Stimulated activated CD8-positive, alpha-beta memory T cell treated with anti-CD3 and anti-CD28 coated beads, Interleukin-4, amount 100 ng/mL, for 1 hour (primary cell): ENCODE measurements at places on chromosomes 1 and 21.

DNA sequence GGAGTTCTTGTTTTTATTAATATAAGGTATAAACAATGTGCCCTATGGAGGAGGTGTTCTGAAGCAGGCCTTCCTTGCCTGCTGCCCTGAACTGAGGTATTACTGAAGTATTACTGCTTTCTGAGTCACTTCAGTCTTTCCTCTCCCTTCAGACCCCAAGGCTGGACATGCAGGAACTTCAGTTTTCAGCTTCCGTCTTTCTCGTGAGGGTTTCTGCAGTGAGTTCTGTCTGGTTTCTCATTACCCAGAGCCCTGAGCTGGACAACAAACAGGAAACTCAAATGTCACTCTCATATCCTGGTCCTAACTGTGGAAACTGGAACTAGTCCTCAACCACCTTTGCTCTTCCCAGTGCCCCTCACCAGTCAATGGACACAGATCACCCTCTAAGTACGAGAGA lies 46.8 kb downstream of the ELAVL4 start:
- DNase-seq: no peak

GRCh38 chr1:186722711-186723309 lies 42.6 kb upstream of the PTGS2 start:
- DNase-seq: no peak

- DNase-seq: no peak
Observed at GRCh38 chr1:43872280-43872679, 61.3 kb upstream of the ARTN start.

DNA sequence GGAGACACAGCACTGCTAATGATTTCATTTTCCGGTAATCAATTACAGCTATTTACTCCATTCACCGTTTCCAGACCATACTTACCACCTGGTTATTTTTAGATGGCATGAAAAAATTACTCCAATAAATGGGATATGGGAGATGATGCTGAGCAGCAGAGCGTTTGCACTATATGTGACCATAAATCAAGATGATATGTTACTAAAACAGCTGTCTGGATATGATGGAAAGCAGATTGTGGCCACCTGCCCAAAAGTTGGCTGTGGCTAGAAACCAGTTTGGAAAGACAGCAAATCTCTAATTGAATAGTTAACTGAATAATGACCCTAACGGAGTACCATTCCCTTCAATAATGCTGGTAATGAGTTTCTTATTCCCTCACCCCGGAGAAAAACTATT lies 22.5 kb upstream of the KCTD3 start:
- no peak for DNase-seq

DNA sequence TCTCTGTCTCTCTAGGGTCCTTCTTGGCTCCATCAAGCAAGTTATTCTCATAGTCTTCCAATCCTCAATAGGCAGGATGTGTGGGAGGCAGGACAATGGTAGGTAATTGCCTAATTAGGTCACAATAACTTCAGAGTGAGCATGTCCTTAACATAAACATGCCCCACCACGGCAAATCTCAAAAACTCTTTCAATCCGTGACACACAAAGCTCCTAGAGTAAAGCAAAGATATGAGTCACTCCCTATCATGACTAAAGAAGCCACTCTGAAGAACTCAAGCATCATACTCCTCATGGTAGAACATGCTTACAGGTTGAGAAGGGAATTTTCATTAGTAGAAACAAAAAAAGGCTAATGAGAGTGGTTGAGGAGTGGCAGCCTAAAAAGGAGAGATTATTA lies 4.9 kb downstream of the HAO2 start:
- DNase-seq: no peak

DNA sequence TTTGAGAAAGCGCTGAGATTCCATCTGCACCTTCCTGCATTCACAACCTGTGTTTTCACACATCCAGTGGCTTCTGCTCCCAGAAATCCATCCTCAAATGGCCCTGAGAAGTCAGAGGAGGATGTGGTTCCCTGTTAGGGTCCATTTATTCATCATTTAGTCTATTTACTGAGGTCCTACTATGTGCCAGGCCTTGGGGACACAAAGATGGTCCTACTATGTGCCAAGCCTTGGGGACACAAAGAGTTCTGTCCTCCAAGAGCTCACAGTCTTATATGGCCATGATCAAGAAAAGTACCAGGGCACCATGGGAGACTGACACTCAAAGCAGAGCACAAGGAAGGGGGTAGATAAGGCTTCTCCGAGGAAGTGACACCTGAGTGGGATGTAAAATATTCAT lies 147.1 kb upstream of the ATP1B1 start:
- DNase-seq: no peak

DNA sequence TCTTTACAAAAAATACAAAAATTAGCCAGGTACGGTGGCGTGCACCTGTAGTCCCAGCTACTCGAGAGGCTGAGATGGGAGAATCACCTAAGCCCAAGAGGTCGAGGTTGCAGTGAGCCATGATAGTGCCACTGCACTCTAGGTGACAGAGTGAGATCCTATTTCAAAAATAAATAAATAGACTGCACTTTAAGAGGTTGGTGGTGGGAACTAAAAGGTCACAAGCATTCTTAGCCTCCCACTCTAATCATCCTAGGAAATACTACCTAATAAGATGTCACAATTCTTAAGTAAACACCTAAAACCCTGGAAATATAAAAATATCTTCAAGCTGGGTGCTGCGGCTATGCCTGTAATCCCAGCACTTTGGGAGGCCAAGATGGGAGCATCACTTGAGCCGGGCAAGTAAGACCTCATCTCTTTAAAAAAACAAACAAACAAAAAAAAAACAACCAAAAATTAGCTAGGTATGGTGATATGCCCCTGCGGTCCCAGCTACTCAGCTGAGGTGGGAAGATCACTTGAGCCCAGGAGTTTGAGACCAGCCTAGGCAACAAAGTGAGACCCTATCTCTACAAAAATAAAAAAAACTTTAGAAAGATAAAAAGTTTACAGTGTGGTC lies 4.1 kb downstream of the DCAF8 start:
- no peak for DNase-seq

DNA sequence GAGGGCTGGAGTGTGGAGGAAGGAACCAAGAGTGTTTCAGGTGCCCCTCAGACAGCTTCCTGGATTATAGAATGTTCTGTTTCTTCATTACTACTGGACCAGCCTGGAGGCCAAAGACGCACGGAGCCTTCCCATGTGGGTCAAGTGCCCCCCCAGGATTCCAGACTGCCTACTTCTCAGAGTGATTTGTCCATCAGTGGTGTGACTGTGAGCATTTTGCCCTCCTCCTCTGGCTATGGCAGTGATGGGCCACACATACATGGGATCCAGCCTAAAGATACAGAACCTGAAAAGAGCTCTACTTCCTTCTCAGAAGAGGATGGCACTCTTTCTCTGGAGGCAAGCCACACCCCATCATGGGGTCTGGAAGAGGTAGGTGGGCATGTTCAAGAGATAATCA lies 64.9 kb downstream of the MACF1 start:
- no peak for DNase-seq

- DNase-seq: no peak
Observed at GRCh38 chr1:162191396-162192305, 122.2 kb downstream of the NOS1AP start.

- no peak for DNase-seq
Observed at GRCh38 chr1:230109895-230110667, 43.0 kb downstream of the GALNT2 start.

DNA sequence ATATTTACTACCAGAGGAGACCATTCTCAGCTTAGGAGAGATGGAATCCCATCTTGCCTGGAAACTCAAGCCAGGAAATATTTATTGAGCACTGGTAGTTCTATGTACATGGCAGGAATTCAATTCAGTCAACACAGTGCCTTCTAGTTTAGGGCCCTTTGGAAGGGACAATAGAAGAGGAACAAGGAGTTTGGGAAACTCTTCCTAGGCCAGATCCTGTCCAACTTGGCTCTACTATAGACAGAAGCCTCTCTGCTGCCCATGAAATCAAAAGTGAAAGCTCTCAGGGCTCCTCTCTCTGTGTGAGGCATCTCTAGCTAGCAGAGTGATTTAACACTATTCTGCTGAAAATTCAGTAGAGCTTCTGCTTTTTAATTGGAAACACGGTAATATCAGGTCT lies 244.6 kb upstream of the MAP1LC3C start:
- no peak for DNase-seq

DNA sequence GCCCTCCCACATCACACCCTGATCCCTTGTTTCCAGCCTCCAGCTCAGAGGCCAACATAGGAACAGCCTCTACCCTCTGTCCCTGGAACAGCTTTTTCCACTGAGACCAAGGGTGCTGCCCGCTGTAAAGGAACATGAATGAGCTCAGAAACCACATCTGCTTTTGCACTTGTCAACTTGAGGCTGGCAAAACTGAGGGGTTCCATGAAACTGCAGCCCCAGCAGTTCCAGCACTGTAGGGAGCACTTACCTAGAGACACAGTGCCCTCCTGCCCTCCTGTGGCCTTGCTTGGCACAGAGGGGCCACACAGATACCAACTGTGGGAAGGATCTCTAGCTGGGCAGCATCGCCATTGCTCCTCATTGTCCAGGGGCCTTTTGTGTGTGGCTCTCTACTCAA lies 51.7 kb downstream of the ITPKB start:
- no peak for DNase-seq

- DNase-seq: no peak
Observed at GRCh38 chr21:25425156-25425555, 182.1 kb downstream of the MRPL39 start.

- DNase-seq: no peak
Observed at GRCh38 chr1:1183833-1184775, 10.4 kb downstream of the TTLL10 start.

DNA sequence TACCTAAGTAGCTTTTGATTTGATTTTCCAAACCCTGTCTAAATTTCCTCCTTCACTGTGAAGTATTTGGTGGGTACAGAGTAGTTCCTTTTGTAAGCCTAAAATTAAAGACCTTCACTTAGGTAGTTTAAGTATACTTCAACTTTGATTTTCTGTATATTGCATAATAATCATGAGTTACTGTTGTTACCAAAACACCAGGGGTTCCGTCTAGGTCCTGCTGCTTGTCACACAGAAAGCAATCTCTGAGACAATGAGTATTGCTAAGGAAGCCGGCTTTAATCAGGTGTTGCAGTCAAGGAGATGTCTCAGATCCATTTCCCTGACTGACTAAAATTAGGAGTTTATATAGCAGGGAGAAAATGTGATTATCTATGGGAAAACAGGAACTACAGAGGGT lies 15.3 kb downstream of the RPS6KC1 start:
- DNase-seq: no peak

DNA sequence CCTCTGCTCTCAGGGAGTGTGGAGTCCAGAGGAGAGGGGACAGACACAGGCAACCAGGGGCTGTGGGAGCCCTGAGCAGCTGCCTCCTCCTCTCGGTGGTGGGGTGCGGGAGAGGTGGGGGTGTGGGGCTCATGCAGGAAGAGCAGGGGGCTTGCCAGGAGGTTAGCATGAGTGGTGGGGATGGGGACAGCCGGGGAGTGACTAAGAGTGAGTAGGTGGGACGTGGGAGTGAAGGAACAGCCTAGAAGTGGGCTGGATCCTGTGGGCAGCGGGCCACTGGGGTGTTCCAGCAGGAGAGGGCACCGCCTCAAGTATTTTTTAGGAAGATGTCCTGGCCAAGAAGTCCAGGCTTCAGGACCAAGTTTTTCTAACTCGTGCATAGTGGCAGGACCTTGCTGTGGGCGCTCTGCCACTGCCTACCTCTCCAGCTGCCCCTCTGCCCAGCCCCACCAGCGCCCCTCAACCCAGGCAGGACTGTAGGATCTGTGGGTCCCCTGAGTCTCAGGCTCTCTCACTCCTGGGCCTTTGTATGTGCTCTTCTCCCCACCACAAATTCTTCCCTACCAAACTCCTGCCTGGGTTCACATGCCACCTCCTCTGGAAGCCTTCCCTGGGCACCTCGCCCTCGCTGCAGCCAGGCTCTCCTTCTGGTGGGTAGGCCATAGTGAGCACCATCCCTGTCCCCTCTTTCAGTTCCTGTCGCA lies 18.8 kb upstream of the LHX4 start:
- DNase-seq: no peak

- DNase-seq: no peak
Observed at GRCh38 chr1:212098310-212098709, 62.8 kb downstream of the DTL start.

- no peak for DNase-seq
Observed at GRCh38 chr1:73176902-73177301, 894.6 kb upstream of the NEGR1 start.

- no peak for DNase-seq
Observed at GRCh38 chr1:185376288-185376687, 59.2 kb upstream of the IVNS1ABP start.

DNA sequence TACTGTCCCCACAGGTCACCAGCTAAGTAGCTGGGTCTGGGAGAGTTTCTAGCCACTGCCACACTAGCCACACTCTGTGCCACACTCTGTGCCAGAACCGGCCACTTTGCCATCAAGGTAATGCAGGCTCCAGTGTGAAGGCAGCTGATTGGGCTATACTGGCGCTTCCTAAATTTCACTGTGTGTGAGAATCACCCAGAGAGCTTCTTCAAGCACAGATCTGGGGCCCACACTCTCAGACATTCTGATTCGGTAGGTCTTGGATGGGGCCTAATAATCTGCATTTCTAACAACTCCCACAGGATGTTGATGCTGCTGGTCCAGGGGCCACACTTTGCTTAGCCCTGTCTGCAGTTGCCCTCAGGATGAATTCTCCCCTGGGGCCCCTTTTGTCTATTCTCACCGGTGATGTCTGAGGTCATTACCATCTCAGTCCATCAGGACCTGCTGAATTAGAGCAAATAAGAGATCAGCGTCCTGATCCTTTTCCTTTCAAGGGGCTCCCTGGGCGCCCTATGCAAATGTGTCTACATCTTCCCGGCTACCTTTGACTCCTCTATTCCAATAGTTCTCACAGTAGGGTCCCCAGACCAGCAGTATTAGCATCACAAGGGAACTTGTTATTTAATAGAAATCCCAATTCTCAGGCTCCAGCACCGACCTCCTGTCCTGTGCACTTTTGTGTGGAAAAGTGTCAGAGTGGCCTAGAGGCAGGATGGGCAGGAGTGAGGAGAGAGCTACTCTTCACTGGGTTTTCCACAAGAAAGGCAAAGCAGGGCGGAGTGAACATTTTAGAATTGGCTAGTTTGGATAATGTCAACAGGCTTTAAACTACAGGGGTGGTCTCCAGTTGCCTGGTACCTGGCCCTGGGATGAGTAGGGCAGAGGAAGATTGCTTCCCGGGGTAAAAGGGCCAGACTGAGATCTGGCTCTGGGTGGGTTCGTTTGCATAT lies 24.7 kb upstream of the LRRN2 start:
- no peak for DNase-seq

GRCh38 chr1:115949156-115949555 lies 27.2 kb upstream of the SLC22A15 start:
- DNase-seq: no peak

GRCh38 chr1:32063261-32063681 lies 9.5 kb upstream of the TMEM39B start:
- no peak for DNase-seq

DNA sequence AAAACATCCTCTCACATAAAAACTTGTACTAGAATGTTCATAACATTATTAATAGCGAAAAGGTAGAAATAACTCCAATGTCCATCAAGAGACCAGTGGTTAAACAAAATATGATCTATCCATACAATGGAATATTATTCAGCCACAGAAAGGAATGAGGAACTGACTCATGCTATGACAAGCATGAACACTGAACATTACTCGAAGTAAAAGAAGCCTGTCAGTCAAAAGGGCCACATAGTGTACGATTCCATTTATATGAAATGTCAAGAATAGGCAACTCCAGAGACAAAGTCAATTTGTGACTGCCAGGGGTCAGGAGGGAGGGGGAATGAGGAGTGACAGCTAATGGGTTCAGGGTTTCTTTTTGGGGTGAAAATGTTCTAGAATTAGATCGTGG lies 2.3 kb downstream of the VPS26C start:
- no peak for DNase-seq

GRCh38 chr1:235937123-235937522 lies 70.4 kb upstream of the LYST start:
- no peak for DNase-seq
